Skeletal muscle tissue (tissue), 5 donors: ENCODE measurements at places on chromosomes 6 and 20. TPM values are rescaled to one million over a fixed set of nuclear protein-coding genes. Genes with fewer than 3 reads are reported as not detected.

SNAP91 gene
- total RNA-seq: 2.1 TPM

NANP gene
- total RNA-seq: 5.7 TPM

WFDC5 gene
- not detected for total RNA-seq

STMND1 gene
- total RNA-seq: not detected

SLC22A1 gene
- total RNA-seq: 1.0 TPM

SLC2A10 gene
- 24.0 TPM for total RNA-seq

PTPN1 gene
- 8.4 TPM for total RNA-seq

ZBTB9 gene
- total RNA-seq: 11.0 TPM

ELOVL2 gene
- 0.52 TPM for total RNA-seq

OLIG3 gene
- not detected for total RNA-seq

SCRT2 gene
- total RNA-seq: not detected

BHLHE23 gene
- total RNA-seq: not detected

EFCAB8 gene
- not detected for total RNA-seq

TBX18 gene
- 22.4 TPM for total RNA-seq

KCNS1 gene
- total RNA-seq: under 0.01 TPM

AARS2 gene
- 9.9 TPM for total RNA-seq

TNXB gene
- total RNA-seq: 130 TPM

POU3F2 gene
- total RNA-seq: 0.52 TPM

ZSCAN23 gene
- 4.7 TPM for total RNA-seq

MTHFD1L gene
- total RNA-seq: 15.1 TPM

LPA gene
- total RNA-seq: not detected

TRIM31 gene
- not detected for total RNA-seq

ALDH8A1 gene
- 0.52 TPM for total RNA-seq

RGS17 gene
- total RNA-seq: under 0.01 TPM

PRKN gene
- total RNA-seq: 16.7 TPM
